Stimulated activated CD8-positive, alpha-beta memory T cell treated with anti-CD3 and anti-CD28 coated beads, Interleukin-7, amount 100 ng/mL, for 1 hour (primary cell): ENCODE measurements at places on chromosomes 3 and 15.
A peak's percentile ranks its signal among the peaks of the same experiment; 100 is the strongest.

GRCh38 chr3:112815981-112816380 lies 30.7 kb downstream of the CD200R1L start:
- DNase-seq = no peak

- no peak for DNase-seq
Measured at GRCh38 chr15:74902295-74903075, 4.2 kb downstream of the FAM219B start.

- DNase-seq = no peak
Measured at GRCh38 chr15:36924034-36924433, 176.3 kb downstream of the MEIS2 start.

DNA sequence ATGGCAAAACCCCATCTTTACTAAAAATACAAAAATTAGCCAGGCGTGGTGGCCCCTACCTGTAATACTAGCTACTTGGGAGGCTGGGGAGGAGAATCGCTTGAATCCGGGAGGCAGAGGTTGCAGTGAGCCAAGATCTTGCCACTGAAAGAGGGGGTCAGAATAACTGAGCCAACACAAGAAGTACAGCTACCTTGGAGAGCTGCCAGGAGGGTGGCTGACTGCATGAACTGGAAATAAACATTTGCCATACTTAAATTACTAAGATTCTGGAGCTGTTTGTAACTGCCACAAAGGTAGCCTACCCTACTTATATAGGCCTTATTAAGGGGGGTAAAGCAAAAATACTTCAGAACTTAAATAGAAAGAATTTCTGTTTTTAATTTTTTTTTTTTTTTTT lies 15.4 kb upstream of the PIK3CB start:
- no peak for DNase-seq

GRCh38 chr3:25587094-25587493 lies 77.6 kb downstream of the TOP2B start:
- no peak for DNase-seq

- DNase-seq = no peak
Measured at GRCh38 chr3:188689101-188689574, 482.6 kb upstream of the TPRG1 start.

- DNase-seq = no peak
Measured at GRCh38 chr3:125003859-125004595, 51.8 kb downstream of the HEG1 start.

- DNase-seq = no peak
Measured at GRCh38 chr3:187855131-187855530, 109.9 kb upstream of the BCL6 start.

GRCh38 chr3:74787011-74787410 lies 172.6 kb upstream of the CNTN3 start:
- no peak for DNase-seq

- no peak for DNase-seq
Measured at GRCh38 chr15:70495991-70496599, 267.3 kb downstream of the UACA start.

DNA sequence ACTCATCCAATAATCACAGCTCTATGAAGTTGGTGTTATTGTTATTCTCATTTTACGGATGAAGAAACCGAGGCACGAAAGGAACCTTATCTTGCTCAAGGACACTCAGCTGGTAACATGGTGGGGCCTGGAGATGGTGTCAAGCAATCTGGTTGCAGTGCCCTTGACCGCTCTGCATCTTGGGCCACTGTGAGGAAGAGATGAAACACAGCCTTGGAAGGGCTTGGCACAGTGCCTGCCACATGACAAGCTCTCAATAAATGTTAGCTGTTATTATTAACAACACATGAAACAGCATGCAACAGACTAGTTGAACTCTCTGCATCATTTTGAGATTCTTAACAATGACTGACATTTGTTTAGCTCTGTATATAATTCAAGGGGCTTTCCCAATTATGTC lies 10.1 kb upstream of the ITGA11 start:
- DNase-seq = no peak

DNA sequence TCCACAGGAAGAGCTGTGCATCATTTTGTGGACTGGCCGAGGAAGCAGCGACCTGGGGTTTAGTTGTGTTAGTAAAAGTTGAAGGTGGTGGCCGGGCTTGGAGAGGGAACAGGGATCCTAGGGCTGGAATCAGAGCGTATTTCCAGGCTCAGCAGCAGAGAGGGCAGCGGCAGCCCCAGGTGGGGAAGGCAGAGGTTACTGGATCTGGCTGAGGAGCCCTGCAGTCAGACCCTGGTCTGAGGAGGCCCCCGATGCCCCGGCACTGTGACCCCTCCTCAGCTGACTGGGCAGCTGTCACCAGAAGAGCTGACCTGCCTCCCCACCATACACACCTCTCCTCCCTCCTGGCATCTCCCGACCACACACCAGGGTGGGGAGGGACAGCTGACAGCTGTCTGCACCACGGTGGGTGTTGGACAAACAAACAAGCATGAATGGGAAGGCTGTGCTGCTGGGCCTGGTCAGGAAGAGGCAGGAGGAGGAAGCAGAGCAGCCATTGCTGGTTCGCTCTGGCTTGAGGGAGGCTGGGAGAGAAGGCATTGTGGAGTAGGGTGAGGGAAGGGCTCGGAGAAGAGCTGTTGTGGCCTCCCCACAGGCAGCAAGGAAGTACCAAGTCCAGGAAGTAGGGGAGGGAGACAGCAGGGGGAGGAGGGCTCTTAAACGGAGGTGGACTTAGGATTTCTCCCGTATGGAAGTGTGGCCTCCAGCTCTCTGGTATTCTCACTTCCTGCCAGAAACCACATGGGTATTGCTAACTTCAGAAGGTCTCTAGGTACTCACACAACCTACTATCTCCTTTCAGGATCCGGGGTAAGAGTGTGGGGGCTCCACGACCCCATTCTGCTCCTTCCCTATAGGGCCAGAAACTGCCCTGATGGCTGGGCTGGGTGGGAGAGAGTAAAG lies 49.5 kb upstream of the HACD2 start:
- DNase-seq = no peak

DNA sequence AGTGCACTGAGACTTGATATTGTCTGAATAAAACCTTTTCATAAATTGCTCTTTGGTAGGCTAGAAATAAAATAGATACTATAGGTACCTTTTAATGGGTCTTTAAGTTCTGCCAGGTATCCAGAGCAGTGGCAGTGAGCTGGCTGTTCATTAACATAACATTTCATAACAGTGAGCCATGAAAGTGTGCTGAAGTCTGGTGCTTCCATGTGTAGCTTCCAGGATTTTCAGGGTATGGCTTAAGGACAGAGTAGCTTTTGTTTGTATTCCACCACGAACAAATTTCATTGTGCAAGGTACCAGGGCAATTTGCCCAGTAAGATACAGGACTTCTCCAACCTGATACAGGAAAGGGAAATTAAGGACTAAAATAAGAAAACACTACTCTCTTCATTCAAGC lies 124.7 kb upstream of the NANOGP8 start:
- DNase-seq = no peak

- DNase-seq = peak; percentile 45
Measured at GRCh38 chr3:46947981-46948791, 28.4 kb downstream of the CCDC12 start.

GRCh38 chr3:159832024-159832423 lies 156.6 kb upstream of the IL12A start:
- no peak for DNase-seq

GRCh38 chr15:74958908-74959585 lies 2.5 kb upstream of the RPP25 start:
- DNase-seq = no peak

- DNase-seq = no peak
Measured at GRCh38 chr3:184691397-184692231, 20.2 kb downstream of the MAGEF1 start.

DNA sequence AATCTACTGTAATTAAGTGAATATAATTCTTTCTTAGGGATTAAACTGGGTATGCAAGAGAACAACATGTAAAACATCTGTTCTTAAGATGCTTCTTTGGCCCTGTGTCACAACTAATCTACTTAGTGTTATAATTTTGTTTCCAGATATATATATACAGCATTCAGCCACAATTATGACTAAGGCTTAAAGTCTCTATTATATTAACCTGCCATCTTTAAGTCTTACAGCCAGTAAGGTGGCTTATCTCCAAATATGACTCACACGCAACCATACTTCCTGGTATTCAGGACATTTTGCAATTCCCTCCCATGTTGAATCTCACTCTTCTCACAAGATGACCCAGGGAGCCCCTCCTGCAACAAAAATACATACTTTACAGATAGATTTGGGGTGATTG lies 6.6 kb upstream of the KBTBD8 start:
- DNase-seq = no peak

DNA sequence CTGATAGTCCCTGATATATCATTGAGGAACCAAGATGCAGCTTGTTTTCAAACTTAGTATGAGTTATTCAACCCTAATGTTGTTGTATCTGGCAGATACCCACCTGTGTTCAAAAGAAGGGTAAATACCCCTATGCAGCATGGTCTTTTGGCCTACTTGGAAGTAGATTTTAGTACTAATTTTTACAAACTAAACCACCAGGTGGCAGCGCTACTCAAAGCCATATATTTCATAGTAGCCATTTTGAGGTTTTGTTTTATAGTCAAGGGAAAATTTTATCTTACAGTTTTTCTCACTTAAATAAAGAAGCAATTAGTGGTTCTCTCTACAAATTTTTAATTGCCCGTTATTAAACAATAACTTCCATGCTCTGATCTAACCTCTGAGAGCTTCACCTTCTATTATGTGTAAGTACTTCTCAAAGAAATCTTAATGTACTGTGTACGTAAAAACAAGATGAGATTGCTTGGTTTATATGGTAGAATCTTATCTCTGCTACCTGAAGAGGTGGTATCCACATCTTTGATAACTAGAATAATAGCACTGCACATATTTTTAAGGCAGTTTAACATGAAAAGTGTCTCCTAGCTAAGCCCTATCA lies 31.5 kb upstream of the MLF1 start:
- no peak for DNase-seq

GRCh38 chr3:23106666-23107065 lies 96.5 kb upstream of the UBE2E2 start:
- no peak for DNase-seq

- no peak for DNase-seq
Measured at GRCh38 chr3:81728766-81729544, 32.5 kb downstream of the GBE1 start.

- no peak for DNase-seq
Measured at GRCh38 chr15:92808598-92809063, 91.5 kb upstream of the CHD2 start.

DNA sequence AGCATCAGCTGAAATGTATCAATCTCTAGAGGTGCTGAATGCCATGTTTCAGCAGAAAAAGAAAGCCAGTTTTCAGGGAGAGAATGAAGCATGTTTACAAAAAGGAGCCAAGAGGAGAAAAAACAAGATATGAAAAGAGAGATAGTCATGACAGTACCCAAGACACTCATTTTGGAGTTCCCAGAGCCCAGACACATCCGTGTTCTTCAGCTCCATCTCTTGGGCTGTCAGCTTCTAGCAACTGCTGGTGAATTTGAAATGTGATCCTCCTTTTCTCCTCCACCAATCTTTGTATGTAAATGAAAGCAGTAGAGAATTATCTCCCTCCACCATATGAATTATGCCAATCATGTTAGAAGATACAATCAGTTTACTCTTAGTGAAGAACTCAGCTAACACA lies 93.0 kb upstream of the SLC25A36 start:
- DNase-seq = no peak

DNA sequence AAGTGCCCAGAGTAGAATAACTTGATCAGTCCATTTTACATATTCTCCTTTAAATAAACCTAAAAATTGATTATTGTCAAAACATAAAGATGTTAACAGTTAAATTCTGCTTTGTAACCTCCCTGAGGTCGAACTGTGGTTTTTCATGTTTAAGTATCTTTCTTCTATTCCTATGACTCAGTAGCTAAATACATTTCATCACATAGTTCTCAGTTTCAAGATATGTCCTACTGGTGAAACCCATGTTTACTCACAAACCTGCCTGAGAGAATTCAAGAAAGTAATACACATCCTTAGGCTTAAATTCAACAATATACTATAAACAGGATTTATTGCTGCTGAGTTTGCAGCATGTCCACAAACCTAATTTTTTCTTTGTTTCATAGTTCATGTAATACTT lies 692.9 kb downstream of the ZPLD1 start:
- DNase-seq = no peak

- DNase-seq = no peak
Measured at GRCh38 chr3:17882981-17883380, 140.6 kb upstream of the TBC1D5 start.

- no peak for DNase-seq
Measured at GRCh38 chr15:73709241-73709640, 25.1 kb downstream of the CD276 start.

DNA sequence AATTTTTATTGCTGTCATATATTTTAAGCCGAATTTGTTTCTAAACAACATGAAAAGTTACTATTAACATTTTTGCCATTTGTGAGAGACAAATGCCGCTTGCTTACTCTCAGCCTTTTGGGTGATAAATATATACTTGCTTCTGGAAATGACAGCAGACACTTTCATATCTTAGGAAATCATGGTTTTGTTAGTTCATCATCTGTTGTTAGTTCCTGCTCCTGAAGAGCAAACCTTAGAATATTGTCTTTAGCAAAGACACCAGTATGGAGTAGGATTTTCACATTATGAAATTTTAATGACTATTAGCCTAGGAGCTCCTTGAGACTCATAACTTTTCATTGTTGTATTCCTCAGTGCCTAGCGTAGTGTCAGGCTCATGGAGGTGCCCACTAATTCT lies 36.0 kb downstream of the RAB8B start:
- no peak for DNase-seq

DNA sequence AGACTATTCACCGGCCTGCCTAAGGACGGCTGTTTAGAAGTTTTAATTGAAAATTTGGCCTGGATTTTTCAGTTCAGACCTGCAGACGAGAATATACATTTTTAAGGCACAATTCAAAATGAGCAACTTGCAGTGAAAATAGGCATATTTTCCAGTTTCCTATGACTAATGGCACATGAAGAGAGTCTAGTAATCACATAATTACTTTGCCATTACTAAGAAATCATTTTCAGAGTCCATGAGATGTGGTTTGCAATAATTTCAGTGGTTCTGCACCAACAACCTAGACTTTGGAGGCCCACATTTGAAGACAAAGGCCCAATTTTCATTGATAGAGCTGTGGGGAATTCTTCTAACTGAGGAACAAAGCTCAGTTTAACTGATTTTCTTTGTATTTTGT lies 205.3 kb downstream of the SOX2 start:
- no peak for DNase-seq

DNA sequence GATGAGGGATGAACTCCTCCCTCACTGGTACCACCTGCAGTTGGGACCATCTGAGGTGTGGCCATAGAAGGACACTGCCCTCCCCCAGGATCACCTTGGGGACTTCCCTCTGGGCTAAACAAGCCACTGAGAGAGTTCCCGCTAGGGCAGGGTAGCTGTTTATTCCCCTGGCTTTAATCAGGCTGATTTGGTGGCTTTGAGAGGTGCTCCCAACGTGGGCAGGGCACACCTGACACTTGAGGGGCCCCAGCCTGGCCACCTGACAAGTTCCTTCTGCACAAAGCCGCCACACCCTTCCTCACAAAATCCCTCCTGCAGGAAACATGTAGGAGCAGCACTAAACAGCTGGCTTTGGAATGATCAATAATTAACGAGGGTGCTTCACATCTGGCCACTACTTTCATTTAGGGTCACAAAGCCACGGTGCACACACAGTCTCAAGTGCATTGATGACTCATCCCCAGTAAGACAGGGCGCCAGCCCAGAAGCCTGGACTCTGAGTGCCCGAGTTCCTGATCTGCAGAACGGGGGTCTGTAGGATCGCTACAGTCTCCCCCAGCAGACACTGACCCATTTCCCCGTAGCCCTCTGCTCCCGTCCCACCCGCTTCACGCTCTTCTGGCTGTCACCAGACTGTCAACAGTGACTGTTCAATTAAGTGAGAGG lies 75.1 kb downstream of the ATP10A start:
- DNase-seq = no peak

GRCh38 chr3:144463911-144464310 lies 492.3 kb downstream of the DIPK2A start:
- DNase-seq = no peak

GRCh38 chr3:175672119-175672689 lies 813.1 kb downstream of the NAALADL2 start:
- no peak for DNase-seq
